ENCODE measurements at places on chromosomes 7 and 10.

GRCh38 chr7:94149789-94150545 lies 145.8 kb upstream of the BET1 start:
- no peak for ATAC-seq

GRCh38 chr7:69635555-69636185 lies 37.4 kb downstream of the AUTS2 start:
- ATAC-seq, result no peak

DNA sequence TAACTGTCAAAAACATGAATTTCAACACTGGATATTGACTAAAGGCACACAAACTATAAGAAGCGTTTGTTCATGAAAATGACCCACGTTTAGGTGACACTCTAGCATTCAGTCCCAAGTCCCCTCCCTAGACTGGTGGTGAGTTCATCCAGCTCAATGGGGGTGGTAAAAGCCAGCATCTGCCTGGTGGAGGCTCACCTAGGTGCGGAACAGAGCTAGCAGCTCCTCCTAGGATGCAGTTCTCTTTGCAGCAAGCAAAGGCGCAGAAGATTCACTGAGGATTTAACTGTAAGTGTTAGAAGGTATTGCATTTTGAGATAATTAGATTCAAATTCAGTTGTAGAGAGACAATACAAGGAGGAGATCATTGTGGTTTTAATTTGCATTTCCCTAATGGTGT lies 87.6 kb downstream of the VSTM2A start:
- no peak for ATAC-seq

GRCh38 chr7:33534833-33535232 lies 370.5 kb upstream of the BMPER start:
- no peak for ATAC-seq

GRCh38 chr10:118017850-118018249 lies 28.9 kb downstream of the RAB11FIP2 start:
- no peak for ATAC-seq

DNA sequence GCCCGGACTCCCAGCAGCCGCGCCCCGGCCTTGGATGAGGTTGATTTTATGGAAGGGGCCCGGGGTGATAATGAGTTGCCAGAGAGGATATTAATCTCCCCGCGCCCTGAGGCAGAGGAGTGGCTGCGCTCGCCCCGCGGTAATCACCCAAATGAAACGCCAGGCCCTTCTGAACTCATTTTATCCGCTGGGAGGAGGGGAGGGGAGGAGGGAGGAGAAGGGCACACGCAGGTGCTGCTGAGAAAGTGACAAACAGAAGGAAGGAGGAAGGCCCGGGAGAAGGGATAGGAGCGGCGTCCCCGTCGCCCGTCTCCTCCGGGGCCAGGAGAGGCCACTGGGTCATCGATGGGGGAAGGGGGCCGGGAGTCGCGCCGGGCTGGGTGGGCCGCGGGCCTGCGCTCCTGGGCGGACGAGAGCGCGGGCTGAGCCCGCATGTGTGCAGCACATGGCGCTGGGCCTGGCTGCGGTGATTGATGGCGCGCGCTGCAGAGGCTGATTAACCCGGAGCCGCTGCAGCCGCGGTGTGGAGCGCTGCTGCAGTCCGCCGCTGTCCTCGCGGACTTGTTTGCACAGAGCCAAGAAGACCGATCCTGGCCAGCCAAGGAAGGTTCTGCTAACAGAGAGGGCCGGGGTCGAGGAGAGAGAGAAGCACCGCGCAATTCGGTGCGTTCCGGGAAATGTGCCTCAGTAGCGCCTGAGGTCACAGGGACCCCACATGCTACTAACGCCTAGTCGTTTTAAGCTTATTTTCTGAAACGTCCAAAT lies 6.5 kb downstream of the MNX1 start:
- ATAC-seq, result no peak

DNA sequence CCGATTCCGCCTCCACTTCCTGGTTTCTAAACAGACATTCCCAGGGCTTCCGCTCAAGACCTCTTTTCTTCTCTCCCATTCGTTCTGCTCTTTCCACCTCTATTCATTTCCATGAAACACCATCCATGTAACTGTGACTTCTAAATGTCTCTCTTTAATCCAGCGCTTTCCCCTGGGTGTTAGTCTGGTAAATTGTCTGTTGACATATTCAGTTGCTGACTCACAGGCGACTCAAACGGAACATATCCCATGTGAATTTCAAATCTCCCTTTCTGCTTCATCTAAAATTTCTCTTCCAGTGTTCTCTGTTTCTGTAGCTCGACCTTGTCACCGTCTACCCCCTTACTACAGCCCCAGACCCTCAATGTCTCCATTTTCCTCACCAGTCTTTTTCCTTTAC lies 119.1 kb downstream of the PFKFB3 start:
- peak; percentile 28 for ATAC-seq

DNA sequence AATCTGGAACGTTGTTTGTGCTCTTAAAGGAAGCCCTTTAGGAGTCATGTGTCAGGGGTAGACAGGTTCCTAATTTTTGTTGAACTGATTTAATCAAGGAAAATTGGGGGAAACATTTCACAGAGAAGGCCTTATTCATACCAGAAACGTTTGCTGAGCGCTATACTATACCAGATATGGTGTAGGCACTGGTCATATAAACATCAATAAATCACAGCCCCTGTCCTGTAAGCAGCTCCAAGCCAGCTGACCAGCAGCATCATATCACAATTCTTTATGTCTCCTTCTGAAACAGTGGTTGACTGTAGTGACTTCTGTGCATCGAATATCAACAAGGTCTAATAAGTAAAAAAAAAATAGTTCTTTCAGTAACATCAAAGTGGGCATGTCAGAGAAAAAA lies 1.1 kb downstream of the TMEM178B start:
- no peak for ATAC-seq

DNA sequence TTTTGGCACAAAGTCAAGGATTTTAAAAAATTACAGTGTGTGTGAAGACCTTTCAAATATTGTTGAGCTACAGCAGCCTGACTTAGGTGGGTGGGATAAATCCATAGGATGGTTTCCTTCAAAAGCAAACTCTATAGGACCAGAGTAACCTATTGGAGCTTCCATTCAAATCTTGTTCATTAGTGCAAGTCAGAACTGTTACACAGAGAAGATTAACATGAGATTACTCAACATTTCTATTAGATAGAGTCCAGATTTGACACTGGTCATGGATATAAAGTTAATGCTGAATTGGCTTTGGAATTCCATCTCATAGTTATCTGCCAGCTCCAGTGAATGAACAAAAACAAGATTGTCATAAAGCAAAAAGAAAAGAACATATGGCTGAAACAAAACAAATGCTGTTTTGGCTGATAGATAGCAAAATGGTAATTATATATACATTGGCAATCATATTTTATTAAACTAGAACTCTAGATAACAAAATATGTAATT lies 129.6 kb upstream of the SEMA3A start:
- ATAC-seq, result no peak

GRCh38 chr7:33232632-33233145 lies 103.3 kb downstream of the BBS9 start:
- no peak for ATAC-seq

GRCh38 chr10:5818894-5819293 lies 5.7 kb upstream of the GDI2 start:
- no peak for ATAC-seq

DNA sequence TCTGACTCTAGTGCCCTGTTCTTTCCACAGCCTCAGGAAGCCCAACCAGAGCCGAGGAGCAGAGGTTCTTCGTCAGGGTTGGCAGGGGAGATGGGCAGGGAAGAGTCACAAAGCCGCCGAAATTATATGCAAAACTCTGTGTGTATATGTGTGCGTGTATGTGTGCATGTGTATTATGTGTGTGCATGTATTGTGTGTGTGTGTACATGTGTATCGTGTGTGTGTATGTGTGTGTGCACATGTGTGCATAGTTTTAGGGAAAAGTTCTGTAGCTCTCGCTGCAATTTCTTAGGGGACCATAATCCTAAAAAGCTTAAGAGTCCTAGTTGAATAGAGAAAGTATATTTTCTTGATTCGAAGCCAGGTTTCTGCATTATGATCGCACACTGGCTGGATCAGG lies 17.0 kb downstream of the DNAJB12 start:
- no peak for ATAC-seq

- ATAC-seq, result no peak
Observed at GRCh38 chr10:102492344-102492939, 10.1 kb downstream of the ACTR1A start.

DNA sequence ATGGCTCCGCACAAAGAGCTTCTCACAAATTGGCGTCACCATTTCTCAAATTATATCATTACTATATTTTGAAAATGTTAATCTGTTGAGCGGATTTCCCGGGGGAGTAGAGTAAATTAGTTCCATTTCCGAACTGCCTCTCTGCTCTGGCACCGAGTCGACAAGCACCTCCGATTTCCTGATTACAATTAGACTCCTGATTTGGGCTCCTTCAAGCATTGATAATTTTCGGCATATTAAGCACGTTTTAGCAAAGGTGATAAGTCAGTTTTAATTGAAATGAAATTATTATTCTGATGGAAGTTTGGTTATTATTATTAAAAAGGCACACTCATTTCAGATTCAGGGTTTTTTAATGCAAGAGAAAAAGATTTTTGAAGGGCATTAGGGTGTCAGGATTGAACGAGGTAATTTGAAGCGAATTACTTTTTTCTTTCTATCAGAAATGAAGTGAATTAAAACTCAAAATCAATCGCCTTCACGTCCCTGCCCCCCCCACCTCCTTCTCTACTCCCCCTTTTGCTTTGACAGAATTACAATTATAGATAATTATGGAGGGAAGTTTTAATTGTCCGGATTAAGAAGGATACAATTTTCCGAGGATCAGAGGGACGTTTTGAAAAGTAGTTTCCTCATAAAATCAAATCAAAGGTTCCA lies 4.0 kb upstream of the UNCX start:
- no peak for ATAC-seq

GRCh38 chr10:79243181-79244067 lies 103.8 kb upstream of the PPIF start:
- ATAC-seq, result peak; percentile 65

- ATAC-seq, result peak; percentile 29
Observed at GRCh38 chr10:112815269-112816032, 134.6 kb upstream of the TCF7L2 start.

DNA sequence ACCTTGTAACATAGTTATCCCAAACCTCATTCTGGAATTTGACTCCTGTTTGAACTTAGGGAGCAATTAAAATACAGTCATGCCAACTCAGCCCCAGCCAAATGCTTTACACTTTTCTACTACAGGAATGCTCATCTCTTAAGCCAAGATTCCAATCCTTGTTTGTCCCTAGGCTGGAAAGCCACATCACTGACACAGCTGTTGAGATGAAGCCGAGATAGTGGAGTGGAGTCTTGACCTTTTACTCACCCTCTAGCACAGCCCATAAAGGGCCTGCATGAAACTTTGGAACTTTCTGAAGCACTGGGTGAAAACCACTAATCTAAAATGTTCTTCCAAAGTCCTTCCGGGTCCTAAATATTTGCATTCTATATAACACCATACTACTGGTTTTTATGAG lies 247.3 kb downstream of the ETV1 start:
- ATAC-seq, result no peak

DNA sequence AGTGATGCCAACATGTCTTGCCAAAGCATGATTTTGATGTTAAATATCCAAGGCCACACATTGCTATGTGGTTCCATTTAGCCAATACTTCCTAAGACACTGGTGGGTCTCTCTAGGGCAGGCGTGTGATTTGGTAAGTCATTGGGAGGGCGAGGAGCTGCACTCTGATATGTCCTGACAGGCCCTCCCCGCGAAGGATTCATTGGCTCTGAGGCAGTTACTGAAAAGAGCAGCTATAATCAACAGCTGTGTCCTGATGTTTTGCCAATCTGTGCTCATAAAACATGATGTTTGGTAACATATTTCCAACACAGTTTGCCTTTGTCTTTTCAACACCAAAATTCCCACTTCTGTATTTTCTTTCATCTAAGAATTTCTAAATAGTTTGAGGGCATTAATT lies 646.7 kb downstream of the PARD3 start:
- no peak for ATAC-seq

DNA sequence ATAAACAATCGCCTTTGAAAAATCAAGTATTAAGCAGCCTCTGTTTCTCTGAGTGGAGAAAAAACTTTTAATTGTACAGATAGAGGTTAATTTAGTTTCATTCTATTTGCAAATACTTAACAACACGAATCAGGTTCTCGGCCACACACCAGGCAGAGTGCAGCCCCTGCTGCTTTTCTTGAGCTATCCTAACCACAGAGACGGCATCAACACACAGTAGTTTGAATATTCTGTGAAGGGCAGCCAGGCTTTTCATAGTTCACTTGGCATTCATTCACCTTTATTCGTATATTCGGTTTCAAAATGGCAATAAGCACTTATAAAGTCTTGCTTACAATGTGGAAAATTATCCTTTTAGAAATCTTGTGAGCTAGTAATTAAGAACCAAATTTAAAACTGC lies 5.7 kb downstream of the ADARB2 start:
- no peak for ATAC-seq

GRCh38 chr10:45596526-45596925 lies 76.0 kb downstream of the ZFAND4 start:
- no peak for ATAC-seq

- no peak for ATAC-seq
Observed at GRCh38 chr7:82050792-82051191, 280.9 kb upstream of the HGF start.

GRCh38 chr10:103820101-103821062 lies 35.0 kb downstream of the SH3PXD2A start:
- ATAC-seq, result no peak

DNA sequence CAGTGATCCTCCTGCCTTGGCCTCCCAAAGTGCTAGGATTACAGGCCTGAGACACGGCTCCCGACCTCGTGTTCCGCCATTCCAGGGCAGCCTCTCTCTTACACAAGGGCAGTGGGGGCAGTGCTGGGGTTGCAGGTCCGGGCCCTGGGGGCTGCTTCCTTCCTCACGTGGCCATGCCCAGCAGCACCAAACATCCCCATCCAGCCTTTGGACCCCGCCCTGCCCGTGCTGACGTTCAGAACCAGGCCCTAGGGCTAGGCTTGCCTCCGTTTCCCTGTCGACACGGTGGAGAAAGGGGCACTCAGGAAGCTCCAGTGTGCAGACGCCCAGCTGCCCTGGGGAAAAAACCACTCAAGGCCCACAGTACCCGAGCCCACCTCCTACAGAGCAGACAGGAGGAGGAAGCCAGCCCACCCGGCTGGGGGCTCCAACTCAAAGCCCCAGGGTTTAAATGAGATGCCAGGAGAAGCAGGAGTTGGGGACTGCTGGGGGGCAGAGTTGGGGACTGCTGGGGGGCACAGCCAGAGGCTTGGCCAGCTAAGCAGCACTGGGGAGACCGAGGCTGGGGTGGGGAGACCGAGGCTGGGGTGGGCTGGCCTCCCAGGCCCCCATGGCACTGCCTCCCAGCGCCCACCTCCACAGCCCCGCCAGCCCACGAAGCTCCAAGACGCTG lies 35.9 kb downstream of the ADAP1 start:
- no peak for ATAC-seq

GRCh38 chr7:107931740-107932515 lies 40.9 kb downstream of the DLD start:
- no peak for ATAC-seq

GRCh38 chr7:137276189-137276588 lies 67.3 kb downstream of the PTN start:
- ATAC-seq, result no peak

Measured in activated T-helper 17 cell treated with anti-CD3 and anti-CD28 coated beads, Interleukin-2, amount 50 U/mL, for 72 hours (primary cell).